ENCODE measurements at places on chromosomes 5 and 9. TPM values are rescaled to one million over a fixed set of nuclear protein-coding genes. Genes with fewer than 3 reads are reported as not detected.
A peak's percentile ranks its signal among the peaks of the same experiment; 100 is the strongest.

- H3K27ac ChIP-seq = peak overlapping the region; percentile 1
- no peak for DNase-seq
- H3K4me3 ChIP-seq = no peak overlapping the region
- H3K36me3 ChIP-seq = peaks cover 10% of the 10 kb centered on the region
- H3K4me1 ChIP-seq = peaks cover 25% of the 10 kb centered on the region
- H3K27me3 ChIP-seq = no peaks in the 10 kb centered on the region
These were observed 106.6 kb downstream of the DENND1A start for GRCh38 chr9:123823194-123823947.

CDH12 gene
- not detected for total RNA-seq

DRD1 gene
- not detected for total RNA-seq

DAP gene
- total RNA-seq = 47.7 TPM

DNA sequence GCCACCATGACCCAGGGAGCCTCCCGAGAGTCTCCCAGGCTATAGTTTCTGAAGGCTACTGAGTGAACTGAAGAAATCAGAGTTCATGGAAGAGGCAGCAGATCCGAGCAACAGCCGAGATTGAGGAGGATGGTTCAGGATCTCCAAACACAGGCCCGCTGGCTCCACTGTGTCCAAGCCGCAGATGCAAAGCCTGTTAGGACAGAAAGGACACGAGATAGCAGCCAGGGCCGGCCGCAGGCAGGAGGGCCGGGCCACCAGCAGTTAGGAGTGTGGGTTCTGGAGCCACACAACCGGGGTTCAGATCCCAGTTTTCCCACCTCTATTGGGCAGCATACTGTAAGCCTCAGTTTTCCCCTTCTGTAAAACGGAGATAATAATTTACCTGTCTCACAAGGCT is 27.7 kb downstream of the NEK6 start:
- peaks cover 2% of the 10 kb centered on the region for H3K4me1 ChIP-seq
- H3K4me3 ChIP-seq = no peak overlapping the region
- no peak for DNase-seq
- no peaks in the 10 kb centered on the region for H3K36me3 ChIP-seq
- no peak overlapping the region for H3K27ac ChIP-seq
